ENCODE measurements at places on chromosomes 4 and X.
A peak's percentile ranks its signal among the peaks of the same experiment; 100 is the strongest.

- DNase-seq, result no peak
Measured at GRCh38 chr4:140653718-140654494, 85.1 kb upstream of the UCP1 start.

DNA sequence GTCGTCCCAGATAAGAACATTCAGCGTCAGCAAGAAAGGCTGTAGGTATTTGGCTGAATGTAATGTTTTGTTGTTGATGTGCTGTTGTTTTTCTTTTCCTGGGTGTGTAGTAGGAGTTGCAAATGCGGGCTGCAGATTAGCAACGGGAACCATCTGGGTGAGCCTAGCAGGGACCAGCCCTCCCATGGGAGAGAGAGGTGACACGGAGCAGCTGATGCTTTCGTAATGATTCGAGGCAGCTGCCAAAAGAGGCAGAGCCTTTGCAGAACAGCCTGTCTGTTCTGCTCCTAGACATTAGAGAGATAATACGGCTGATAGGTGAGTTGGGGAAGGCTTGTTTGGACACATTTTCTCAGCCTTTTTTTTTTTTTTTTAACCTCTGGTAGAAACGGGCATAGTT lies 25.3 kb downstream of the ARSF start:
- no peak for DNase-seq

- peak; percentile 40 for DNase-seq
Measured at GRCh38 chrX:10199212-10199611, 42.4 kb downstream of the CLCN4 start.

GRCh38 chr4:110781944-110782343 lies 159.1 kb upstream of the PITX2 start:
- DNase-seq, result no peak

GRCh38 chr4:10022346-10023049 lies 1.2 kb upstream of the SLC2A9 start:
- no peak for DNase-seq

DNA sequence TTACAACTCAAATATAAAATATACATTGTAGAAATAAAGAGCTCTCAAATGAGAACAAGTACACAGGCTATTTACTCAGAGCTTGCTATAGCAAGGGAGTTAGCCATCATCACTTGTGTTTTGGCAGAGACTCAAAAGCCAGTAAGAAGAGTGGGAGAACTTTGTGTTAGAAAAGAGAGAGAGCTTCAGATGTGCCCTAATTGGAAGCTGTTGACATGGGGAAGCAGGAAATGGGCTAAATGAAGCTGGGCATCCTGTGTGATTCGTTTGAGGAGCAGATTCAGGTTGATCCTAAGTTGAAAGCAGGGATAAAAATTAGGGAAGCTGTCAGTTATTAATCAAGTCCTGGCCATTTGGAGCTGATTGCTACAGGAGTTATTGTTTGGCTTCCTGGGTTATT lies 207.4 kb upstream of the MAOA start:
- DNase-seq, result no peak

- peak; percentile 43 for DNase-seq
Measured at GRCh38 chr4:110055158-110055768, 142.6 kb downstream of the EGF start.

- DNase-seq, result no peak
Measured at GRCh38 chrX:129318375-129318774, 204.9 kb downstream of the SMARCA1 start.

GRCh38 chr4:159278399-159278798 lies 175.5 kb downstream of the RAPGEF2 start:
- DNase-seq, result no peak

DNA sequence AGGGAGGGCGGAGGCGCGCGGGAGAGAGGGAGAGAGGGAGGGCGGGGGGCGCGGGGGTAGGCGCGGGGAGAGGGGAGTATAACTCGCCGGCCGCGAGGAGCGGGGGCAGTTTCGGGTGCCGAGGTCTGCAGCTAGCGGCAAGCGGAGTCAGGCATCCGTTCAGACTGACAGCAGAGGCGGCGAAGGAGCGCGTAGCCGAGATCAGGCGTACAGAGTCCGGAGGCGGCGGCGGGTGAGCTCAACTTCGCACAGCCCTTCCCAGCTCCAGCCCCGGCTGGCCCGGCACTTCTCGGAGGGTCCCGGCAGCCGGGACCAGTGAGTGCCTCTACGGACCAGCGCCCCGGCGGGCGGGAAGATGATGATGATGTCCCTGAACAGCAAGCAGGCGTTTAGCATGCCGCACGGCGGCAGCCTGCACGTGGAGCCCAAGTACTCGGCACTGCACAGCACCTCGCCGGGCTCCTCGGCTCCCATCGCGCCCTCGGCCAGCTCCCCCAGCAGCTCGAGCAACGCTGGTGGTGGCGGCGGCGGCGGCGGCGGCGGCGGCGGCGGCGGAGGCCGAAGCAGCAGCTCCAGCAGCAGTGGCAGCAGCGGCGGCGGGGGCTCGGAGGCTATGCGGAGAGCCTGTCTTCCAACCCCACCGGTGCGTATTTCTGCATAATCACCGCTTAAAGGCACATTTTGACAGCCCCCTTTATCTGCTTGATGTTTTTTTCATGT lies at the start of gene POU4F2:
POU4F2 (plus strand) TSS at position 108 of the 720 bp plus-strand sequence; CDS start at position 356, 248 bp downstream.
- DNase-seq, result no peak

- DNase-seq, result no peak
Measured at GRCh38 chr4:93303440-93303839, 525.1 kb upstream of the ATOH1 start.

DNA sequence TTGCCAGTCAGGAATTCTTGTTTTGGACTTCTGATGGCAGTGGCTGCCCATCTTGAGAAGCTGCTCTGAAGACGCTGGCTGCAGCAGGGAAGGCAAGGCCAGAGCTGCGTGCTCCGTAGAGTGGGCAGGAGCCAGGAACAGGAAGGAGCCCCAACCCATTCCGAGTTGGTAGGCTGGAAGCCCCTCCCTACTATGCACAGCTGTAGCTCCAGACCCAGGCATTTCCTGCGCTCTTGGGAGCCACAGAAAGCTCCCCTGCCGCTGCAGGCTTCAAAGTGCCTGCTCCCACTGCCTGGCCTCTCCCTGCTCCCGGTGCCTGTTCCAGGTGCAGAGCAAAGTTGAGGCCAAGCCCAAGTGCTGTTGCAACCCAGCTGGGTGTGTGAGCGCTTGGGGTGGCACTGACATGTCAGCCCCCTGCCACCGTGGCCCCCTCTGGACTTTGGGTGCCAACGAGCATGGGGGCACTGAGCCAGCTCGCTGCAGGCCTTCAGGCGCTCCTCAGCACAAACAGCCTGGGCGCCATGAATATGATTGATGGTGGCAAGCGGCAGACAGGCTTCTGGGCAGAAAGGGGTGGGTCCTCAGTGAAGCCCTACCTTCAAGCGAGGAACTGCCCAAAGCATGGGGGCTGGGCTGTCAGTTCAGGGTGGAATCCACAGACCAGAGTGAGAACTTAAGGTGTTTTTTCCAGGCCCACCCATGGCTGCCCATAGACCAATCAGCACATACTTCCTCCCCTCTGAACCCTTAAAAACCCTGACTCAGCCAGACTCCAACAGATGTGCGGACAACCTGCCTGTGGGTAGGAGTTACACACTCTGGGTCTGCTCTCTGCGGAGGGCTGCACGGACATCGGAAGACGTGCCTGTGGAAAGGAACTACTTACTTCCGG lies 677.2 kb upstream of the INTU start:
- DNase-seq, result no peak

GRCh38 chrX:19964017-19964710 lies 26.7 kb downstream of the BCLAF3 start:
- DNase-seq, result no peak

DNA sequence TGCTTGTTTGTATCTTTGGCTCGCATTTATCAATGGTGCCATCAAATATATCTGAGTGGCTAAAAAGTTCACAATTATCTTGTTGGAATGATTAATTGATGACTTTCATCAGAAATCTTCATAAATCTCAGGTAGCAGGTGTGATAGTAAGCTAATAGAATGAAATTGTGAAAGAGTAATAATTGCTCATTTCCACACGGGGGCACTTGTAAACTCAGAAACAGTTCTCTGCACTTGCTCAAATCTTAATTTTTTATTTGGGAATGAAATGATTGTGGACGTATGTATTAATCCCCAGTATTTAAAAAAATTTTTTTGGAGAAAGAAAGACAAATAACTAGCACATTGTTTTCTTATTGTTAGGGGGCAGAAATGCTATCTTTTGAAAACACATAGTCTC lies 132.8 kb downstream of the DTHD1 start:
- DNase-seq, result no peak
